ENCODE measurements at places on chromosomes 16 and 17. TPM values are rescaled to one million over a fixed set of nuclear protein-coding genes. Genes with fewer than 3 reads are reported as not detected.

GRCh38 chr16:69848637-69849545, 86.8 kb downstream of the WWP2 start:
- DNase-seq = no peak

DNA sequence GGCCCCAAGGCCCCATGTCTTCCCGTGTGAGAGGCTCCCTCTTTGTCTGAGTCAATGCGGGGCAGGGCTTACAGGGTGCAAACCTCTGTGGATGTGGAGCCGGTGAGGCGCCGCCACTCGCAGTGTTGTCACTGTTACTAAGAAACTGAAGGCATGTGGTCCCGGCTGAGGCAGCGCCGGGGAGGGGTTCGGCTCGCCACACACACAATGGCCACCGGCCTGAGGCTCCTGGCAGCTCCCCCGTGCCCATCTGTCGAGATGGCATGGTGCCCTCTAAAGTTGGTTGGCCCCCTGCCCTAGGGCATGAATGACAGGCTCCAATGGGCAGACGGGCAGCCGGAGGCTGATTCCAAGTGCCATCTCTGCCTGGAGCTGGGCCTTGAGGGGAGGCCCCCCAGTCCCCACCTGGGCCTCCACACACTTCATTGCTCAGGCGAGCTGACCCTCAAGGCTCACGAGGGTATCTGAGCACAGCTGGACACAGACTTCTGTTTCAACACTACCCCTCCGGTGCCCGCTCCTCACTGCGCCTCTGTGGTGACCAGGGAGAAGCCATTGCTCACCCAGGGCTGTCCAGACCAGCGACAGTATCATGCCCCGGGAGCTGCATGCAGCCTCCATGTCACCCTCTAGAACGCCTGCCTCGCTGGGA, 137.2 kb downstream of the C16orf78 start:
- DNase-seq = no peak

Gene NPIPB6
- total RNA-seq = 0.75 TPM

- DNase-seq = no peak
These were observed 3.4 kb upstream of the UQCRC2 start for GRCh38 chr16:21949713-21950260.

DNA sequence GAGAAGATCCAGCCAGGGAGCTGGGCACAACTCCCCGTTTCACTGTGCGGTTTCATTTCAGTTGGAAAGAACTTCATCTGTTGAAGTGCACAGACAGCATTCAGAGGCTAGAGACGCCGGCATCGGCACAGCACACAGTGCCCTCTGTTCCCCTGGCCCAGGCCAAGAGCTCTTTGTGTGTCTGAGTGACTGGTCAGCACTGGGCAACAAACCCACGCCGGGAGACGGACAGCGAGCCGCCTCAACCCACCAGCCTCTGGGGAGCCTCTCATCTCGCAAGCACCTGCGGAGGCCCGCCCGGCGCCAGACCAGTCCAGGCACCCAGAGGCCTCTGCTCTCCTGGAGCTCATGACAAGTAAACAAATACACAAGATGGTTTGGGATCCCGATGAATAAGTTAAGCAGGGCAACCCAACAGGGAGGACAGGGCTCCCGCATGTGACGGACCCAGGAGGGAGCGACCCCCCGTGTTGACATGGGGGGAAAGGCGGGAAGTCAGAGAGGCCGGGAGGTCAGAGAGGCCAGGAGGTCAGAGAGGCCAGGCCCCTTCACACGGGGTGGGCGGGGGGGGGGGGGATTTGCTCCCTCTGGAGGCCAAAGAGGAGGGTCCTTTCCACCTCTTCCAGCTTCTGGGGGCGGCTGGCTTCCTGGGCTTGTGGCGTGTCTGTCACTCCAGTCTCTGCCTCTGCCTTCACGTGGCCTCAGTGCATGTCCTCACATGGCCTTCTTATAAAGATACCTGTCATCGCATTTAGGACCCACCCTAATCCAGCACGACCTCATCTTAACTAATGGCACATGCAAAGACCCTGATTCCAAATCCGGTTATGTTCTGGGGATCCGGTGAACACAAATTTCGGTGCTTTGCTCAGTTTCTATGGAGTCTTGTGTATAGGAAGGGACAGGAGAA, 25.8 kb upstream of the KLHDC4 start:
- DNase-seq = no peak

Gene MLX
- 40.0 TPM for total RNA-seq

DNA sequence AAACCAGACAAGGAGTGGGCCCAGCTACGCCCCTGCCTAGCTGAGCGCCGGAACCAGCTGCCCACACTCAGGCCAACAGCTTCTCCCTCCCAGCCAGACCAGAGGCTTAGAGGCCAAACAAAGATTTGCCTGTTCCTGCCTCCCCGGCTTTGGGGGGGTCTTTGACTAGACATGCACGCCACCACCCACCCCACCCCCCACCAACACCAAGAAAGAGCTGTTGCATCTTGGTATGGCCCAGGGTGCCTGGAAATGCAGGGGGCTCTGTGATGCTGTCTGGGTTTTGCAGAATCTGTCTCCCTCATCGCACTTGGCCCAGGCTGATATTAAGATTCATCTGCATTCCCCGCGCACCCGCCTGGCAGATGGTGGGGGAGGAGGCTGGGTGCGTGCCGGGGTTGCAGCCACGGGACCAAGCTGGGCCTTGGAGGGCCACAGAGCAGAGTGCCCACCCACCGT, 1.3 kb upstream of the NXPH3 start:
- DNase-seq = no peak

- DNase-seq = no peak
These were observed 119.2 kb downstream of the MAP2K6 start for GRCh38 chr17:69533481-69534234.

GRCh38 chr17:35716897-35717465, 14.5 kb upstream of the RASL10B start:
- DNase-seq = no peak

GRCh38 chr16:85641776-85642176, 28.7 kb downstream of the GSE1 start:
- DNase-seq = no peak

GRCh38 chr17:76689859-76690258, 20.9 kb downstream of the MXRA7 start:
- no peak for DNase-seq

Gene YPEL2
- 23.8 TPM for total RNA-seq

Gene CEP112
- total RNA-seq = 4.9 TPM

GRCh38 chr16:74999609-75000480, 1.0 kb downstream of the ZNRF1 start:
- peak; percentile 67 for DNase-seq

DNA sequence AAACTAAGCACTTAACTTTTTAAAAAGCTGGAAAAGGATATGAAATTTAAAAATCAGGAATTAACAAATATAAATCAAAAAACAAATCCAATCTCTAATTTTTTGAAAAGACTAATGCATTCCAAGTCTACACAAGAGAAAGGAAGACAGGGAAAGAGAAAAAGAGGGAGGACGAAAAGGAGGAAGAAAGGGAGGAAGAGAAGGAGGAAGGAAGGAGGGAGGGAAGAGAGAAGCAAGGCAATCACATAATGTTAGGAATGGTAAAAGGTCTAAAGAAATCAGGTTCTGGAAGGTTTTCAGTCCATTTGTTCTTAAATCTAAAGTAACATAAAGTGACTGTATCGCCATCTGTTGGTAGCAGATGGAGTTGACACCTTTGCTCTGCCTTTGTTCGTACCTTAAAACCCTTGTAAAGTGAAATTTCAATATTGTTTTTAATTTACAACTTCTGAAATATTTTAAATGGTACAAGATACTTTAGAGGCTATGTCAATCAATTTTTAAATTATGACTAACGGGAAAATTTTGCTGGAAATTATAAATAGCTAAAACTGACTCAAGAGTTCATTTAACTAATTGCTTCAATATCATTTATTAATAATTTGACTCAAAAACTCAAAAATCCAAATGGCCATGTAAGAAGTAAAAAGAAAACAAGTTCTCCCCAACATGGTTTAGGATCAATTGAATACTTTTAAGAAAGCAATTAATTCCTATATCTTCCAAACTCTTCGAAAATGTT, 20.4 kb upstream of the CDYL2 start:
- DNase-seq = no peak

Gene TBC1D3G
- total RNA-seq = not detected

Gene RNF112
- 0.23 TPM for total RNA-seq

Gene CMTM2
- total RNA-seq = 0.50 TPM

DNA sequence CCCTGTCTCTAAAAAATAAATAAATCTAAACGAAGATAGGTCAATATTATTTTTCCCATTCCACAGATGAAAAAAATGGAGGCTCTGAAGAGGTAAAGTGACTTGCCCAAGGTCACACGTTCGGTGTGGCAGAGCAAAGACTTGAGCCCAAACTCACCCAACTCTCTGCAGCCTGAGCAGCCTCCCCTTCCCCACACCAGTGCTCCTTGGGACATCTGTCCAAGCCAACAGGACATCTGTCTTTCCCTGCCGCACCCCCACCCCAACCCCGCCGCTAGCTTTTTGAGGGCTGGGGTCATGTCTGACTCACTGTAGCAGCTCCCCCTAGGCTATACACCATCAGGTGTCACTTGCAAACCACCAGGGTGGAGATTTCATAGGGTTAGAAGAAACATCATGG, 5.2 kb upstream of the BEAN1 start:
- DNase-seq = no peak

Gene CA10
- not detected for total RNA-seq

Gene DHX58
- 4.0 TPM for total RNA-seq

- no peak for DNase-seq
These were observed 364.4 kb downstream of the SEC14L1 start for GRCh38 chr17:77505181-77505639.

DNA sequence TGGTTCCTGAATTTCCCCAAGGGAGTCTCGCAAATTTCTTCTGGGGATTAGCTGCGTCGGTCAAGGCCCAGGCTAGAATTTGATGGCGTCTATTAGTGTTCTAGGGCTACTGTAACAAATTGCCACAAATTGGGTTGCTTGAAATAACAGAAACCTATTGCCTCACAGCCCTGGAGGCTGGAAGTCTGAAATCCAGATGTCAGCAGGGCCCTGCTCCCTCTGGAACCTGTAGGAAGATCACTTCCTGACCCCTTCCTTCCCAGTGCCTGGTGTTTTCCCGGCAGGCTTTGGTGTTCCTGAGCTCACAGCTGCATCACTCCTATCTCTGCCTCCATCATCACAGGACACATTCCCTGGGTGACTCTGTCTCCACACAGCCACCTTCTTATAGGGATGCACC, 24.4 kb downstream of the DHRS7C start:
- no peak for DNase-seq

Gene SPN
- total RNA-seq = 31.2 TPM

DNA sequence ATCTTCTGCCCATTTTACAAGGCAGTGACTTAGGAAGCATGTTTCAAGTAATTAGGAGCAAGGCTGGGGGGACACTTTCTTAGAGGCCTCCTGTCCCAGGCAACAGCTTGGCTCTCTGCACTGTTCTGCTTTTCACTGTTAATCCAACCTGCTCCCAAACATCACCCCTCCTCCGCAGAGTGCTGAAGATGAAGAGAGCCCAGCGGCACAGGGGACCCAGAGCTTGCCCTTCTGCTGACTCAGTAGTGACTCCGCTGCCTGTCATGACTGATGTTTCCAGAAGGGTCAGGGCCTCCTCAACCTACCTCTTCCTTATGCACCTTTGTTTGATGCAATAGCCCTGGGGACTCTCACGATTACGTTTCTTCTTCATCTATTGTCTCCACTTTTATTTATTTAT, 38.9 kb upstream of the NDRG4 start:
- no peak for DNase-seq

DNA sequence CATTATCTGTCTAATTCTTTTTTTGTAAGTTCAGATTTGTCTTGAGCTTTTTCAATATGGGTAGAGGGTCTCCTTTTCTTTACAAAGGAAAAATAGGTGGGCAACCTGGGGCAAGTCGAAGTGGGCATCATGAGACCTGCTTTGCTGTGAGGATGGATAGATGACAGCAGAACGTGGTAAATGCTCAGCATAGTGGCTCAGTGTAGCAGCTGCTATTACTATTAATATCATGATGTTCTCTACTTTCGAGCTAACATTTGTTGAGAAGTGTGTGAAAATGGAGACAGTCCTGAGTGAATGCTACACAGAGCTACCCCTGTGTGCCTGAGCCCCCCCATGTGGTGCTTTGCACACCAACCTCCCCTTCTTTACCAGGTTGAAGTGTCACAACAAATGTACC, 39.0 kb upstream of the LGALS9 start:
- no peak for DNase-seq

Gene TMEM94
- 19.2 TPM for total RNA-seq

DNA sequence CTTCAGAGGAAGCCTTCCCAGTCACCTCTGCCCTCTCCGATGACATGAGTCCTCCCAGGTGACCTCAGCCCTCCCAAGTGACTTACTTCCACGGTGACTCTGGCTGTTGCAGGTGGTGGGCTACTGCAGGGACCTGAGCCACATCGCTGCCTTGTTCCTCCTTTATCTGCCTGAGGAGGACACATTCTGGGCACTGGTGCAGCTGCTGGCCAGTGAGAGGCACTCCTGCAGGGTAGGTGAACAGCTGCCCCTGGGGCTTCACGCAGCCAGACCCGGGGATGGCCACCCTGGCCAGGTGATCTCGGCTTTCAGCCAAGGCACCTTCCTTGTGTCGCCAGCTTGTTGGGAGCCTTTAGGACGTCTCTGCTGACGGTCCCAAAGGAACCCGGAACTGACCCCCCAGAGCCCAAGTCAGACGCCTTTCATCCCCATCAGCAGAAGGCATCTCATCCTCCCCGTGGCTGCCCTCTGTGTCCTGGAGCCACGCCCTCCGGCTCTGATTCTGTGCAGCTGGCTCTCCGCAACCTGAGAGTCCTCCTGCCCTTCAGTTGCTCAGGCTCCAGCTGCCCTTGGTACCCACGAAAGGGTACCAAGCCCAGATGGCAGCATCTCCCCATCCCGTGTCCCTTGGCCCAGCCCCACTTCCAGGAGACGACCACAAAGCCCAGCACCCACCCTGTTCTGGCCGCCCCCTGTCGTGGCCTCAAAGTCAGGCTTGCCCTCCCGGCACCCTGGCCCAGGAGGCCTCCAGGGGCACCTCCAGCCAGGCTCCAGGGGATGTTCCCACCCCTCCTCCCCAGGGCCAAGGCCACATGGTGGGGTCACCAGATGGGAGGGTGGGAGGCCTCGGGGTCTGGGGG, 81.7 kb downstream of the GOSR1 start:
- no peak for DNase-seq

Gene TEDC2
- total RNA-seq = 0.84 TPM

GRCh38 chr16:50251375-50252081, 14.8 kb upstream of the ADCY7 start:
- DNase-seq = no peak

DNA sequence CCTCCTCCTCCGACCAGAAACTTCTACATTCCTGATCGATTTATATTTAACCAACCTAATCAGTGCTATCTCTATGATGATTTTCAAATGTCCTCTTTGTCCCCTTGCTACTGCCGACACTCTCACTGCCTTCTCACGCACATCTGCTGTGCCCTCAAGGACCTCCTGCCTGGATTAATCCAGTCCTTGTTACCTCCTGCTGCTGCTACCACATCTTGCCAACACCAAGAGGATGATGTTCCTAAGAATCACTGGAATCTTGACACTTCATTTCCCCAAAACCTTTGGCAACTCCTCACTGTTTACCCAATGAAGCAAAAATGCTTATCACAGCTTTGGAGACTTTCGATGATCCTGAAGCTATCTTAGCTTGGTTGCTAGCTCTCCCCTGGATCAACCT, 287.3 kb upstream of the AXIN2 start:
- no peak for DNase-seq

Measured in liver (tissue), 10 donors.